Endothelial cell of coronary artery (primary cell): ENCODE measurements at places on chromosomes 5 and 9. TPM values are rescaled to one million over a fixed set of nuclear protein-coding genes. Genes with fewer than 3 reads are reported as not detected.

Gene EDIL3
- total RNA-seq = 10.0 and 11.4 TPM in 2 replicates

Gene ADAMTS2
- total RNA-seq = 0.54 and 41.0 TPM in 2 replicates

Gene BTNL8
- not detected in 2 replicates for total RNA-seq

Gene ESM1
- 214 and 325 TPM in 2 replicates for total RNA-seq

Gene CCDC183
- total RNA-seq = under 0.01 and 1.1 TPM in 2 replicates

Gene CD274
- total RNA-seq = 17.7 and 55.0 TPM in 2 replicates

Gene PCDHGC4
- total RNA-seq = 0.90 and 1.4 TPM in 2 replicates

Gene OR1Q1
- not detected in 2 replicates for total RNA-seq

Gene NUDCD2
- total RNA-seq = 5.6 and 11.0 TPM in 2 replicates

Gene ADGRD2
- not detected in 2 replicates for total RNA-seq

Gene SPATA31E1
- total RNA-seq = not detected in 2 replicates

Gene NR5A1
- not detected in 2 replicates for total RNA-seq

Gene VLDLR
- 4.4 and 32.0 TPM in 2 replicates for total RNA-seq
